ENCODE measurements at places on chromosomes 7 and 10.

DNA sequence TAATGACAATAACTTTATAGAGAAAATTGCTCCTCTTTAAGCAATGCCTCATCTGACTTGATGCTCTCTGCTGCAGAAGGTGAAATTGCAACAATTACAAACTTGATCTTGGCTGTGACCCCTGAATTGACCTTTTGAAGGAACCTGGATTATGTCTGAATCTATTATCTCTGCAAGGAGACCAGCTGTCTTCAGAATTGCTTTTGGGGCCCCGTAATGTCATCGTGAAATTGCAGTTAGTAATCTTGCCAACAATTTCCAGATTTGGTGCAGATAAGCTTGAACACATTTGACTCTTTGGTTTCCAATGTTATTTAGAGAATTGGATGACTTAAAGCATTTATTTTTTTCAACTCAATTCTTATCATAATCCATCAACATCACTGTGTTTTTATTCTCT lies 520.6 kb downstream of the CCSER2 start:
- no peak for DNase-seq

GRCh38 chr7:47751043-47751442 lies 169.1 kb upstream of the TNS3 start:
- DNase-seq = no peak

DNA sequence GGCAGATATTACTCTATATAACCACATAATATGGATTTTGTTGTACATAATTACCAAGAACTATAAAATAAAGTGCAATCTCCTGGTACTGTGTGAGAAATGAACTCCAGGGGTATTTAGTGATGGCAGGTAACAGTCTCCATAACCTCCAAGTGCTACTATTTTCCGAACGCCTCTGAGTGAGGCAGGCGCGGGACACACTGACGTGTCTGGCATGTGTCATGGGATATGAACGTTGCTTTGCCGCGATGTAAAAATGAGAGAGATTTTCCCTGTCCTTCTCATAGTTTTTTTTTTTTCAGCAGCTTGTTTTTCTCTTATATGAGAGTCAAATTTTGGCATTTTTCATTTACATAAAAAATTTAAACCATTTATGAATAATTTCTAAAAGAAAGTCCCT lies 3.6 kb downstream of the ADARB2 start:
- peak; percentile 9 for DNase-seq

DNA sequence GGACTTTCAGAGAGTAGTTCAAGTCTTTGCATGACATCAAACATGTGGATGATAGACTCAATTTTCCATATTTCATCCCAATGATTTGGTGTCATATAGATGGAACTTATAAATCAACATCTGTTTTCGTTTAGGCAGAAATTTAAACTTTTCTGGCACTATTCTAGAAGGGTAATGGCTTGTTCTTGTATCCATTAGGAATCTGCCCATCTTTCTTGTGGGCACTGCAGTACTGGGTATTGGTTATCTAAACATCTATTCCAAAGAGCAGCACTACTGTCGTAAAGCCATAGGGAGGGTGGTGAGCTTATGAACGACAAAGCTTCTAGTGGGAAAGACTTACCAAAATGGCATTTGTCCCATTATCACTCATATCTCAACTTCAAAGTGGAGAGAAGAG lies 273.5 kb downstream of the TWIST1 start:
- DNase-seq = no peak

All from NCI-H2171 treated with DMSO at 0.1 percent for 48 hours (cell line).